HS-27A (cell line): ENCODE measurements at places on chromosomes 1 and 21.

- no peak for DNase-seq
These were observed 7.1 kb downstream of the HUNK start for GRCh38 chr21:31879911-31880310.

DNA sequence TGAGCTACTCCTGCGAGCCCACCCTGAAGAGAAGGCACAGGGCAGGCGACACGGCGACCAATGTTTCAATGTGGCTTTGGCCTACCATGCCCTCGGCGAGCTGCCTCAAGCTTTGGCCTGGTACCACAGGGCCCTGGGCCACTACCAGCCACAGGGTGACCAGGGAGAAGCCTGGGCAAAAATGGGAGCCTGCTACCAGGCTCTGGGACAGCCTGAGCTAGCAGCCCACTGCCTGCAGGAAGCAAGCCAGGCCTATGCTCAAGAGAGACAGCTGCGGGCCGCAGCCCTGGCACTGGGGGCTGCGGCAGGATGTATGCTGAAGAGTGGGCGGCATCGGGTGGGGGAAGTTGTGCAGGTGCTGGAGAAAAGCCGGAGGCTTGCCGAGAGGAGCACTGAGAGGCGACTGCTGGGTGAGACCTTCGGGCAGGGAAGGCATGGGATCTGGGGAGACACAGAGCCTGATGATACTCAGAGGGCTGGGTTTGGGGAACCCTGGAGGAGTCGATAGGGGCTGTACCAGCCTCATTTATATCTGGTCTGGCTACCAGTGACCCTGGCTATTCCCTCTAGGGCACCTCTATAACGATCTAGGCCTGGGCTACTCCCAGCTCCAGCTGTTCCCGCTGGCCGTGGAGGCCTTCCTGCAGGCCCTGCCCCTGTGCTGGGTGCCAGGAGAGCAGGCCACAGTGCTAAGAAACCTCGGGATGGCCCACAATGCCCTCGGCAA, 2.3 kb downstream of the TTC24 start:
- DNase-seq = no peak

DNA sequence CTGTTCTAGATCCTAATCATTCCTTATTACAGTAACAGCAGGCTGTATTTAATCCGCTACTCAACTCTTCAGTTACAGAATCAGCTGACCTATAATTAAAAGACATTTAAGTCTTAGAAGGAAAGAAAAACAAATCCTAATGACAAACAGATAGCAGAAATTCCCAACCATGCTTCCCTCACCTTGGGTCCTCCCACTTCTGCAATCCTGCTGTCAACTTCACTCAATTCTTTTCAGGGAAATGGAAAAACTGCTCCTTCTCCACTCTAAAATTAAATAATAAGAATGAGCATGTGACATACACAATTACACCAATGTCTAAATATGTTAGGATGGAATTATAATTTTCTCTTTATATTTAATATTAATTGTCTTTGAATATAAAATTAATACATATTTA, 182.6 kb upstream of the LYPLAL1 start:
- DNase-seq = no peak

DNA sequence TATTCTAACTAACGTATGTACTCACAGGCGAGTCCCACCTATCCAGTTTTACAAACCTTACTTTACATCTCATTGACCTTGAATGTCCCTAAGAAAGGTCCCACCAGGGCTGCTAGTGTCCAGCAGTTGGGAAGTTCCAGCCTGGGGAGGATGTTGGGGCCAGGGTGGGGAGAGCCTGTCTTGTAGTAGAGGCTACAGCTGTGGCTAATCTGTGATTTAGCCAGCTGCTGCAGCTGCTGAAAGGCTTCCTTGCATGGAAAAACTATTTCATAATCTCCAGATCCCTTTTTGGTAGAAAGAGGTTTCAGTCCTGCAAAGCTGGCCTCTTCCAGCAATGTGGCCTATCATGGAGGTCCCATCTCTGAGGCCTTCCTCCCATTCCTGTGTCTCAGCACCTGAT, 23.1 kb downstream of the TNN start:
- no peak for DNase-seq

- no peak for DNase-seq
These were observed 432.8 kb upstream of the ZP4 start for GRCh38 chr1:238323490-238323889.

- no peak for DNase-seq
These were observed 48.7 kb upstream of the PRDM2 start for GRCh38 chr1:13651279-13651678.

DNA sequence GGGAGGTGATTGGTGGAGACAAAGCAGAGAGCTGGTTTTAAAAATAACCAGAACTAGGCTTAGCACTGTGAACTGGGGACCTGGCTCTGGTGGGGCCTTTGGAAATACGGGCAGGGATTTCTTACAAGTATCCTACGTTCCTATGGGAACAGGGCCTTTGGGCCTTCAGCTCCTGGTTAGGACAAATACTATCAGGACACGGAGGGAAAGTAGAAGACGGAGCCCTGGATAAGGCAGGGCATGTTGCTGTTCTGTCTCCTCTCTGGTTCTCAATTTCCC, 5.3 kb upstream of the MYOG start:
- DNase-seq = no peak

DNA sequence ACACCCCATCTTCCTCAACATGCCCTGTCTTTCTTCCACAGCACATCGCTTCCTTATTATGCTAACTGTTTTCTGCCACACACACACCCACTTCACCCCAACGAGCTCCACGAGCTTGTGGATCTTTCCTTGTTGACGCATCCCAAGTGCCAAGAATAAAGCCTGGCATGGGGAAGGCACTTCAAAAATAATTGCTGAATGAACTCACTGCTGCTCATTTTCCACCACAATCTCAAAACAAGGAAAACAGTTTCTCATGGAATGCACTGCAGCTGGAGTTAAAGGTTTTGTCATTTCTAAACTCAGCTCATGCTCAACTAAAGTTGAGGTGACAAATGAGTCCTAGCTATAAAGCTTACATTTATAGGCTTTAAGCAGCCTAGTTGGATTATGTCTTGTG, 86.0 kb downstream of the TIAM1 start:
- DNase-seq = no peak

DNA sequence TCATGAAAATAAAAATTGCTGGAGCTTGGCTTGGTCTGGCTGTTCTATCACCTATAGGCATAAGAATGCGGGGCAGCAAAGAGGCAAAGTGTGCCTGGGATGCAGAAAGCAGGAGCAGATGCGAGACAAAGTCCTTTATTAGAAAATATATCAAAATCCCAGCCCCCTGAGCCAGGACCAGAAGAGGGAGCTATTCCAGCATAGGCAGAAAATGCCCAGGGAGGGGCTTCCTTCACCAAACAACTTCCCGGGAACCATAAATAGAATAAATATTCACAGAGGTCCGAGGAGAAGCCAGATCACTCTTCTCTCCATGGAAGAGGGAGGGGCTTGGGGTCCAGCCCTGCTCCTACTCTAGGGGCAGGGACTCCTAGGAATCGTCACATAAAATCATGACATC, 5.0 kb downstream of the PPOX start:
- no peak for DNase-seq

- no peak for DNase-seq
These were observed 45.8 kb downstream of the DNAJC6 start for GRCh38 chr1:65355031-65355712.

DNA sequence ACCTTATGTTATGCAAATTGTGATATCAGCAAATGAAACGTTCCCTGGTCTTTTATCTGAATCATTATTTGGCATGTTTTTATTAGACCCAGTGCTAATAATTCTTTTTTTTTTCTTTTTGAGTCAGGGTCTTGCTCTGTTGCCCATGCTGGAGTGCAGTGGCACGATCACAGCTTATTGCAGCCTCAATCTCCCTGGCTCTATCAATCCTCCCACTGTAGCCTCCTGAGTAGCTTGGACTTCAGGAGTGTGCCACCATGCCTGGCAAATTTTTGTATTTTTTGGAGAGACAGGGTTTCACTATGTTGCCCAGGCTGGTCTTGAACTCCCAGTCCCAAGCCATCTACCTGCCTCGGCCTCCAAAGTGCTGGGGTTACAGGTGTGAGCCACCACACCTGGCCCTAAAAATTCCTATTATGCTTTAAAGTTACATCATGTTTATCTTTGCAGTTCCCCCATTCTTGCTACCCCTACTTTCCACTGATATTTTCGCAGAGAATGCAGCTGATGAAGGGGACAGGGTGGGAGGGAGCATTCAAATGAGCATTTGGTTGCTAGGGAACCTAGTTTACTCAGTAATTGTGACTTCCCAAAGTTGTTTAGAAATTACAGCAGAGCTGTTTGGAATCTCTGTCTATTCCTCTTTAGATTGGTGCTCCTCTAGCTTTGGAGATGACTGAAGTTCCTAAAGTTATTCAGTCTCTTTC, 18.4 kb downstream of the C1orf21 start:
- DNase-seq = no peak

DNA sequence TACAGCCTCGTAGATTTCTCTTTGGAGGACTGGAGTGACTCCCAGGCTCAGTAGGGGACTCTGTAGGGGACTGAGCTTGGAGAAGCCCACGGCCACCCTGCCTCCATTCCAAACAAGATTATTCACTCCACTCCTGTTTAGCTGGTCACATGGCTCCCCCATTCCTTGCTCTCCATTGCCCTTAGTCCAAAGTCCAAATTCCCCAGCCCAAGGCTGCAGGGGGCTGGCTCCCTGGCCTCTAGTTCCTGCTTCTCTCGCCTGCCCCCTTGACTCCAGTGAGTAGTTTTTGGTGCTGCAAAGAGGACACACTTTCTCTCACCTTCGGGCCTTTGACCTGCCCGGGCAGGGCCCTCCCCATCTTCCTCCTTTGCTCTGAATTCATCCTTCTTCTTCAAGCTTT, 403.3 kb downstream of the KIF26B start:
- no peak for DNase-seq

GRCh38 chr1:100936194-100936967, 40.5 kb downstream of the SLC30A7 start:
- DNase-seq = no peak

DNA sequence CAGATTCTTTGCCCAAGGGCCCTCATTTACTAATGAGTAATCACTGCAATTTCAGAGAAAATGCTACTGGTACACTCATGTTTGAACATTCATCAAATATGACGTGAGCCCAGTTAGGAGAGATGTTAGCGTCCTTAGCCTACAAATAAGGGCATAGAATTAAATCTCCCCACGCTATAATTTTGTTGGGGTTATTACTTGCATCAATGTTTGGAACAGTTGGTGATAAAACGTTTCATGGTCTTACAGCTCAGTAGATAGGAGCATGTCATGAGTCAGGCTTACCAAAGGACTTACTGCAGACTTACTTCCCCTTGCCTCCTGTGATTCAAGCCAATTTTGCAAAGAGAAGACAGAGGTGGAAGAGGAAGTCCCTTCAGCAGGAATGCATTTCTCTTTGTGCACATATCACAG, 304.0 kb downstream of the KIF26B start:
- DNase-seq = no peak

DNA sequence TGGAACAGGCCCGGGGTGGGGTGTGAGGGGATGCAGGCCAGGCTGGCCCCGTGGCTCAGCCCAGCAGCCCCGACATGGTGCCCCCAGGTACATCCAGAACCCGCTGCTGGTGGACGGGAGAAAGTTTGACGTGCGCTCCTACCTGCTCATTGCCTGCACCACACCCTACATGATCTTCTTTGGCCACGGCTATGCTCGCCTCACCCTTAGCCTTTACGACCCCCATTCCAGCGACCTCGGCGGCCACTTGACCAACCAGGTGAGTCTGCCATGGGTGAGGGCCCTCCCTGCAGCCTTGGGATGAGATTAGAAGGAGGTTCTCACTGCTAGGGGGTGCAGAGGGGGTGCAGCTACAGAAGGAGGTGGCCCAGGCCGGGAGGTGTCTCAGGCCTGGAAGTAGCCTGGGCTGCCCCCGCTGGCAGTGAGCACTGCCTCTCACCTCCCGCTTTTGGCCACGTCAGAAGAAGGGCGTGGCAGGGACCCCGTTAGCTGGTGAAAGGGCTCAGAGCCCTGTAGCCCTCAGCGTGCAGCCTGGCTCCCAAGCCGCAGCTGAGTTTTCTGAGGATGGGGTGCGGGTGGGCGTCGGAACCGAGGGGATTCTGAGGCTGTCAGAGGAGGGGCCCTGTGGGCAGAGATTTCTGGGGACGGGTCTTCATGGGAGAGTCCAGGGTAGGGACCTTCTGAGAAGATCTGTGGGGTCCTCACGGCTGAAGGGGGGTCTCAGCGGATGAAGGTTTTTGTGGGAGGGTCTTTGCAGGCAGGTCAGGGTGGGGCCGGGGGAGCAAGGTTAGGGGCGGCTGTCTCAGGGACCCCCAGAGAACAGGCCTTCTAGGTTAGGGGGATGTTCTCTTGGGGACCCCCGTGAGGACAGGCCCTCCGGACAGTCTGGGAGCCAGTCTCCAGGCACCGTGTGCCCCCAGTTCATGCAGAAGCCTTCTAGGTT, 10.4 kb downstream of the TTLL10 start:
- no peak for DNase-seq

DNA sequence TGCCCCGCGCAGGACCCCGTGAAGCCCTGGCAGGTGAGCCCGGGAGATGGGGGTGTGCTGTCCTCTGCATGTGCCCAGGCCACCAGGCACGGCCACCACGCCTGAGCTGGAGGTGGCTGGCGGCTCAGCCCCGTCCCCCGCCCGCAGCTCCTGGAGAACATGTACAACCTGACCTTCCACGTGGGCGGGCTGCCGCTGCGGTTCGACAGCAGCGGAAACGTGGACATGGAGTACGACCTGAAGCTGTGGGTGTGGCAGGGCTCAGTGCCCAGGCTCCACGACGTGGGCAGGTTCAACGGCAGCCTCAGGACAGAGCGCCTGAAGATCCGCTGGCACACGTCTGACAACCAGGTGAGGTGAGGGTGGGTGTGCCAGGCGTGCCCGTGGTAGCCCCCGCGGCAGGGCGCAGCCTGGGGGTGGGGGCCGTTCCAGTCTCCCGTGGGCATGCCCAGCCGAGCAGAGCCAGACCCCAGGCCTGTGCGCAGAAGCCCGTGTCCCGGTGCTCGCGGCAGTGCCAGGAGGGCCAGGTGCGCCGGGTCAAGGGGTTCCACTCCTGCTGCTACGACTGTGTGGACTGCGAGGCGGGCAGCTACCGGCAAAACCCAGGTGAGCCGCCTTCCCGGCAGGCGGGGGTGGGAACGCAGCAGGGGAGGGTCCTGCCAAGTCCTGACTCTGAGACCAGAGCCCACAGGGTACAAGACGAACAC, 1.8 kb downstream of the TAS1R3 start:
- DNase-seq = no peak

GRCh38 chr1:224182057-224182865, 779 bp upstream of the DEGS1 start:
- DNase-seq = no peak

GRCh38 chr1:110462964-110463363, 12.0 kb downstream of the PROK1 start:
- DNase-seq = no peak

DNA sequence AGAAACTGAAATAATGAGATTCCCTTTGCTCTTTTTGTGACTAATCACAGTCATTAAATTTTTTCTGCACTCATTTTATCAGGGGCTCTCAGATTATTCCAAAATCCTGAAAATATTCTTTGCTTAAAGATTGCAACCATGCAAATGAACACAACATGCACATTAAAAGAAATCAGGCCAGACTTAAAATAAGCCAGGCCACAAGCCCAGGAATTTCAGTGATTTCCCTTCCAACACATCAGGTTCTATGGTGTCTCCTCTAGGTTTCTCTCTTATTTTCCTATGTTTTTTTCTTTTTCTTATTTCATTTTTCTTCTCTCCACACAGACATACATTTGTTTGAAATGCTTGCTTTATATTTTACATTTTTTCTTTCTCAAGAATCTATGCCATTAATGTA, 65.3 kb downstream of the NIBAN1 start:
- DNase-seq = no peak
